ENCODE measurements at places on chromosomes 6 and 20.

DNA sequence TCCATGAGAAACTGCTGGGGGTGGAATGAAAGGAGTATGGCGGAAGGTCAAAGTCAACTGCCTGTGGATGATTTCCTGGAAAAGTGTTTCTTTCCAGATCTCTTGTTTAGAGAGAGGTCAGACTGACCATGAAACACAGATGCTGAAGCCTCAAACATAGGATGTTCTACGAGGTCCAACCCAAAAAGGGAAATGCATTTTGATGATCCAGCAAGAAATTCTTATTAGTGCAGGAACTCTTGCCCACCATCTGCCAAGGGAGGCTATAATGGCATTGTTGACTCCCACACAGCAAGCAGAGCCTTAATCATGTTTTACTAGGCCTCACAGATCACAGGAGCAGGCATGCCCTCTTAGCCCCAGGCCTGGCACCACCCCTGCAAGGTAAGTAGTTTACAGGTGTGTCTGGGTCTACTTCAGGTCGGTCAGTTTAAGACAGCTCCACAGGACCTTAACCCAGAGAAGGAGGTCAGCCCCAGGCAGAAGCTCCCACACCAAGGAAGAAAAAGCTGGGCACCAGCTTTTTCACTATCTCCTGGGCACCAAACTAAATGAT lies 67.6 kb upstream of the CNKSR3 start:
- no peak for DNase-seq

GRCh38 chr20:62691487-62691886 lies 17.1 kb upstream of the NTSR1 start:
- DNase-seq = no peak

DNA sequence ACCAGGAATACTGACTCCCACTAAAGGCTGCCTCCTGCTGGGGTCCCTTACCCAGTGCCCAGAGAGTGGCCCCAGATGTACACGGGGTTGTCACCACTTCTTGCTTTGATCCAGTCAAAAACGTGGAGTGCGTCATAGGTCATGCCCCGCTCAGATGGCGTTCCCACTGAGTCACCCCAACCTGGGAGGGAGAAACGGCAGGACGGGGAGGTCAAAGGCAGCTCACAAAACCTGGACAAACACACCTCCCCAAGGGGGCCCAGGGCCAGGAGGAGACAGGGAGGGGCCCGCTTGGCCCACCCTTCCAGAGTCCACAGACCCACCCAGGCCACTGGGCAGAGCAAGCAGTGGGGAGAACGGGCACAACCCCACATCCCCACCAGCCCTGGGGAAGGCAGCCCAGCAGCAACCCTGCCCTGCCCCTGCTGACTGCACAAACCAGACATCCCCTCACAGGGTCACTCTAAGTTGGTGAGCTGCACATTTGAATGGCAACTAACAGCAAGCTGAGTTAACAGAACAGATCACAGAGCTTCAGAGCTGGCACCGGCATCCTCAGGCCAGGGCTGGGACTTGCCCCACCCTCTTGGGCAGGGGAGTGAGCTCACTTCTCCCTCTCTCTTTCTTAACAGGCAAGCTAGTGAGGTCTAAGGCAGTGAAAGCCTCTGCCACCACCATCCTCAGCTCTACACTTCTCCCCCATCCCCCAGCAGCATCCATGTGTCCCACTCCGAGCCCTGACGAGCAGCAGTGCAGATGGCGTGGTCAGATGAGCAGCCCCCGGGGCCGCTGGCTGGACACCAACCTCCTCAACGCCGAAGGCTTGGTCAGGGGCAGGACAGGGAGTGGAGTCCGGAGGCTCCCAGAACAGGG lies 61.7 kb downstream of the PYGB start:
- peak; percentile 61 for DNase-seq

DNA sequence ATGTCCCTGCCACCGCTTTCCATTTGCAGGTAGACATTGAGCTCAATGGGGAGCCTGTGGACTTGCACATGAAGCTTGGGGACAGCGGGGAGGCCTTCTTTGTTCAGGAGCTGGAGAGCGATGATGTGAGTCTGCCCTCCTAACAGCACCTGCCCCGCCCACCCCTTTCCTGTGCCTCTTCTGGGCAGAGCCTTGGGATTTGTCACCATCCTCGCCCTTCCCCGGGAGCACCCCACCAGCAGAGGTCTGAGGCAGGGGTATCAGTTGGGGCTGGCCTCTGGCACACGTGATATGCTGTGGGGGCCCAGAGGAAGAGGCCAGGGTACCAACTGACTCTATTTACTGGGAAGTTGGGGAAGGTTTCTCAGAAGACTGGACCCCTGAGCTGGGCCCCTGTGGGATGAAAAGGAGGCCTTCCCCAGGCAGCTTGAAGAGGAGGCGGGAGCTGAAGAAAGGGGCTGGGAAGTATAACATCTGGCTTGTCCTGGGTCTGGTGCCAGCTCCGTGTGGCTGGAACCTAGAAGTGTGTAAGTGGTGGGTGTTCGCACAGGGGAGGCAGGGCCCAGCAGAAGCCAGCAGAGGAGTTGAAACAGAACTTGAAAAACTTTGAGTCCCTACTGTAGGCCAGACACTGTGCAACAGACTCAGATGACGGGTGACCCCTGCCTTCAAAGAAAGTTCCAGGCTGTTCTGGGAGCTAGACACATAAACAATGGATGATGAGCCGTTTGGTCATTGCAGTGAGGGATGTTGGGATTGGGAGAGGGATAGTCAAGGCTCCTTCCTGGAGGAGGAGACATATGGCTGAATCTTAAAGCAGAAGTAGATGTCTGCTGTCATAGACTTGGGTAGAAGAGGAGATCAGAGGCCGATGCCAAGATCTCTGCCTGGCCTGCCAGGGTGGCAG lies 7.2 kb downstream of the LPIN3 start:
- DNase-seq = no peak

GRCh38 chr20:37128803-37129202 lies 33.0 kb upstream of the RBL1 start:
- DNase-seq = no peak

- no peak for DNase-seq
These were observed 101.1 kb downstream of the SMLR1 start for GRCh38 chr6:130928158-130928912.

DNA sequence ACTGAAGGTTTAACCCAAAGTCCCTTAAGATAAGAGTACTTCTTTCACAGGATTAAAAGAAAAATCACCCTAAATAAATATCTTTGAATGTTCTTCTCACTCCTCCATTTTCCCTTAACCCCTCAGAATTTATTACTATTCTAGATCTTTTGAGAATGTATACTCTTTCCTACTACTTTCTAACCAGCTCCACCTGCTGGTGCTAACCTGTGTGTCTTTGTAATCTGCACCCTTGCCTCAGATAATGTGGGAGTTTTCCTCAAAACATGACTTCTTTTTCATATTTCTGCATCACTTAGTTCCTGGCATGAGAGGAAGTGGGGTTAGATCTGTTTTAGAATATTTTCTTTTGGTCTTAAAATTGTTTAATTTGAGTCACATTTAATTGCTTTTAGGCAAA lies 394.2 kb downstream of the BMP2 start:
- DNase-seq = no peak

- no peak for DNase-seq
These were observed 316.7 kb upstream of the MARCKS start for GRCh38 chr6:113540466-113540865.

GRCh38 chr20:4772132-4772531 lies 50.4 kb downstream of the PRND start:
- DNase-seq = no peak

DNA sequence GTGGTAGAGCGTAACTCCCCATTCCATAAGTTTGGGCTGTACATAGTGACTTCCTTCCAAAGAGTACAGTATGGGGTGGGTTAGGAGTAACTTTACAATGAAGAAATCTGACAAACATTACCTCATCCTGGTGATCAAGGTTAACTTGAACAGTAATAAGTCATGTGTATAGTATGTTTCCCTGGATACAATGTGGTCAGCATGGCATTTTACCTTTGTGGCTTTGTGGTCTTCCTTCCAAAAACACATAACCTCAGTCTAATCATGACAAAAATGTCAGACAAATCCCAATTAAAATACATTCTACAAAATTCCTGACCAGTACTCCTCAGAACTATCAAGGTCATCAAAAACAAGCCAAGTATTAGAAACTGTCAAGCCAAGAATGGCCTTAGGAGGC lies 225.1 kb downstream of the UBE3D start:
- no peak for DNase-seq
